MCF 10A (cell line): ENCODE measurements at places on chromosomes 2 and 18. TPM values are rescaled to one million over a fixed set of nuclear protein-coding genes. Genes with fewer than 3 reads are reported as not detected.

DNA sequence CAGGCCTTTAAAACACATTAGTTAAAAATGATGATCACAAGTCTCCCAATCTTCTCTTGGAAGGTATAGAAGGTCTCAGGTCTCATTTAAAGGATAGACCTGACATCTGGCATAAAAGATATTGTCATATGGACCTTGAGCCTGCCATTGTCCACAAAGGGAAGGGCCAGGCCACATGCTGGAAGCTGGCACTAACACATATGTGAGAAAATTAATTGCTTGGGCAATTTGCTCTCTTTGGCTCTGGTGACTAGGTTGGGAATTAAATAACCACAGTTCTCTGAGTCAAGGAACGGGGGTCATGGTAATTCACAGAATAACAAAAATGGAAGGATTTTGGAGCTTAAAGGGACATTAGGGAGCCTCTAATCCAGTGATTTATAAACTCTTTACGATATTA lies 727.3 kb downstream of the BCL11A start:
- H3K27me3 ChIP-seq: no peaks in the 10 kb centered on the region
- H3K27ac ChIP-seq: no peak overlapping the region
- no peak overlapping the region for H3K4me3 ChIP-seq

GRCh38 chr2:32783469-32783868 lies 155.6 kb downstream of the TTC27 start:
- H3K27me3 ChIP-seq: no peaks in the 10 kb centered on the region
- DNase-seq: no peak
- no peak overlapping the region for H3K27ac ChIP-seq
- H3K4me1 ChIP-seq: no peaks in the 10 kb centered on the region
- no peak overlapping the region for H3K4me3 ChIP-seq

- no peaks in the 10 kb centered on the region for H3K27me3 ChIP-seq
- H3K36me3 ChIP-seq: peaks cover 52% of the 10 kb centered on the region
Observed at GRCh38 chr2:229419158-229419557, 148.1 kb upstream of the PID1 start.

DNA sequence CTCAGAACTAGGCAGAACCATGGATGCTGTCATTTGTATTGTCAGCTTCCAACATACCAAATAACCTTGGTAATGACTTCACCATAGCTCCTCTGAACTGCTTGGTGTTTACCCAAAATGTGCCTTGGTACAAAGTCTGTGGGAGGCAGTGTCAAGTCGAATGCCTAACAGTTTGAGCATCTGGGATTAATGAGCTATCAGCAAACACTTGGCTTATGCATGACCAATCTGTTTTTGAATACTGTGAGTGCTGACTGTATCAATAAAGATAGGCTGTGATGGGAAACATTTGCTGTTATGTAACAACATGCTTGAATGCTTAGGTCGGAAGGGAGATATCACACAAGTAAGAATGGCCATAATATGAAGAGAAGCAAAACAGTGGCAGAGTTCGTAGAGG lies 455.4 kb downstream of the CMPK2 start:
- no peaks in the 10 kb centered on the region for H3K36me3 ChIP-seq
- H3K4me1 ChIP-seq: peaks cover 23% of the 10 kb centered on the region
- H3K27ac ChIP-seq: no peak overlapping the region
- H3K27me3 ChIP-seq: no peaks in the 10 kb centered on the region
- no peak overlapping the region for H3K4me3 ChIP-seq
- DNase-seq: no peak

DNA sequence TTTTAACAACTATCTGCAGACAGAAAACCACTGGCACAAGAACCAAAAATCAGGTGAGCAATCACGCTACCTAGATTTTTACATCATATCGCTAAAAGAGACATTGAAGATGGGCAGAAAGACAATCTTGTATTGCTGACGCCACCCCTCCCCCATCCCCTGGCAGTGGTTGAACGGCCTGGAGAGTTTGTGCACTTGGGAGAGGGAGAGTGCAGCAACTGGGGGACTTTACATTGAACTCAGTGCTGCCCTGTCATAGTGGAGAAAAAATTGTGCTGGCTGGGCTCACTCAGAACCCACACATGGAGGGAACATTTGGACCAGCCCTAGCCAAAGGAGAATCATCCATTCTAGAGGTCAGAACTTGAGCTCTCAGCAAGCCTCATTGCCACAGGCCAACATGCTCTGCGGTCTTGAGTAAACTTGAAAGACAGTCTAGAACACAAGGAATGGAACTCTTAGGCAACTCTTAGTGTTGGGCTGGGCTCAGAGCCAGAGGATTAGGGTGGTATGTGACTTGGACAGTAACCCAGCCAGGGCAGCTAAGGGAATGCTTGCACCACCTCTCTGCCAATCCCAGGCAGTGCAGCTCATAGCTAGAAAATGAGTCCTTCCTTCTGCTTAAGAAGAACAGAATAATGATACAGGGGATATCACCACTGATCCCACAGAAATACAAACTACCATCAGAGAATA lies 220.0 kb upstream of the CYP26B1 start:
- H3K36me3 ChIP-seq: no peaks in the 10 kb centered on the region
- H3K27me3 ChIP-seq: no peaks in the 10 kb centered on the region
- peak overlapping the region; percentile 25 for H3K4me3 ChIP-seq
- no peak overlapping the region for H3K27ac ChIP-seq
- DNase-seq: peak; percentile 100

- no peak overlapping the region for H3K4me3 ChIP-seq
- H3K36me3 ChIP-seq: no peaks in the 10 kb centered on the region
- DNase-seq: peak; percentile 51
- peaks cover 54% of the 10 kb centered on the region for H3K4me1 ChIP-seq
- no peaks in the 10 kb centered on the region for H3K27me3 ChIP-seq
Observed at GRCh38 chr2:213122725-213123124, 28.7 kb downstream of the IKZF2 start.

GRCh38 chr18:45014047-45014501 lies 333.4 kb downstream of the SETBP1 start:
- no peaks in the 10 kb centered on the region for H3K27me3 ChIP-seq
- H3K4me1 ChIP-seq: peaks cover 33% of the 10 kb centered on the region
- H3K36me3 ChIP-seq: no peaks in the 10 kb centered on the region
- peak; percentile 69 for DNase-seq

DNA sequence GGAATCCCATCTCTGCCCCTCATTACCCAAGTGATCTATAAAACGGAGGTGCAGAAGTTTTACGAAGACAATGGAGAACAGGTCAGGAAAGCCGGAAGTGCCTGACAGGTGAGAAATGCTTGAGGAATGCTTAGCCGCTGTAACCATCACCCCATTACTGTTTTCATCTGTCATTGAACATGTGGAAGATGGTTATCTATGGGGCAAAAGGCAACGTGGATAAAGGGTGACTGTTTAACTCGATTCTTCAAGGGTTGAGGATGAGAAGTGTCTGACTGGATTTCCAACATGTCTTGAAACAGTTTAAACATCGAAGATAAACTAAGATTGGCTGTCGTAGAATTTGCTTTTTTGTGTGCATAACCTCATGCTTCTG lies 17.3 kb downstream of the HK2 start:
- peaks cover 9% of the 10 kb centered on the region for H3K36me3 ChIP-seq
- H3K4me1 ChIP-seq: peaks cover 42% of the 10 kb centered on the region
- H3K4me3 ChIP-seq: no peak overlapping the region

- no peaks in the 10 kb centered on the region for H3K27me3 ChIP-seq
- H3K27ac ChIP-seq: no peak within 1 kb of the TSS
- H3K36me3 ChIP-seq: peaks cover 37% of the 10 kb centered on the region
Observed at GRCh38 chr2:218260742-218261422, at the start of gene GPBAR1. GPBAR1 (plus strand) TSS chr2:218261015; CDS start chr2:218262725, 1,710 bp downstream.

KRTCAP3 gene
- total RNA-seq: 4.1 and 6.9 TPM in 2 replicates
